ENCODE measurements at places on chromosomes 3 and 15. TPM values are rescaled to one million over a fixed set of nuclear protein-coding genes. Genes with fewer than 3 reads are reported as not detected.

- DNase-seq: no peak
- no peaks in the 10 kb centered on the region for H3K36me3 ChIP-seq
- no peaks in the 10 kb centered on the region for H3K27me3 ChIP-seq
- no peak overlapping the region for H3K27ac ChIP-seq
Measured at GRCh38 chr3:150142936-150143335, 172.2 kb upstream of the PFN2 start.

DNA sequence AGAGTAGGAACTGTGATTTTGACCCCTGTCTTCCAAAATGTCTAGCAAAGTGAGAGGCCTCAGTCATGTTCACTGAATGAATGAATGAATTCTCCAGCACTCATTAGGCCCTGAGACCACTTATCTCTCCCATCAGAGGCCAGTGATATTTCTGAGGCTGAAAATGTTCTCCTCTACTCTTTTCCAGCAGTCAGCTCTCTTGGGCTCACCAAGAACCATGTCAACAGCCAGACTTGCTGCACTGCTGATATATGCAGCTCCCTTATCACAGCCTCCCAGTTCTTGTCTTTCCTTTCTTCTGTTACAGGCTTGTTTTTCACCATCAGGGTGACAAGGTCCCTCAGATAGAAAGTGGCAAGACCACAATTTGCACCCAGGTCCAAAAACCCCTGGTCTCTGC lies 28.7 kb upstream of the MFSD1 start:
- no peak overlapping the region for H3K27ac ChIP-seq
- no peak overlapping the region for H3K4me3 ChIP-seq
- no peak for DNase-seq
- no peaks in the 10 kb centered on the region for H3K4me1 ChIP-seq

DNA sequence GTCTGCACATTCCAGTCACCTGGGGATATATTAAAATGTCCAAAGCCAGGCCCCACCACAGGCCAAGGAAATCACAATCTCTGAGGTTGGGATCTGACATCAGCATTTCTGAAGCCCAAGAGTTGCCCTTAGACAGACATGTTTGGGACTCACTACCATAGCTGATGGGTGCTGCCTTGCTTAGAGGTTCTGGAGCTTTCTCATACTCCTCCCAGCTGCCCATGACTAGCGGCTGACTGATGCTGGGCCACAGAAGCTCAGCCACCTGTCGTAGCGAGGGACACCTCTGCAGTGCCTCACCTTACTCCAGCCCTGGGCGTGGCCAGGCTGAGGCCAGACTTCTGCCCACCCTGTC lies 58.8 kb upstream of the XCR1 start:
- no peaks in the 10 kb centered on the region for H3K36me3 ChIP-seq
- H3K4me1 ChIP-seq: no peaks in the 10 kb centered on the region
- H3K4me3 ChIP-seq: no peak overlapping the region
- H3K27me3 ChIP-seq: no peaks in the 10 kb centered on the region

GRCh38 chr3:178255315-178255714 lies 280.9 kb upstream of the KCNMB2 start:
- H3K4me1 ChIP-seq: no peaks in the 10 kb centered on the region
- H3K36me3 ChIP-seq: no peaks in the 10 kb centered on the region
- H3K27me3 ChIP-seq: no peaks in the 10 kb centered on the region

DNA sequence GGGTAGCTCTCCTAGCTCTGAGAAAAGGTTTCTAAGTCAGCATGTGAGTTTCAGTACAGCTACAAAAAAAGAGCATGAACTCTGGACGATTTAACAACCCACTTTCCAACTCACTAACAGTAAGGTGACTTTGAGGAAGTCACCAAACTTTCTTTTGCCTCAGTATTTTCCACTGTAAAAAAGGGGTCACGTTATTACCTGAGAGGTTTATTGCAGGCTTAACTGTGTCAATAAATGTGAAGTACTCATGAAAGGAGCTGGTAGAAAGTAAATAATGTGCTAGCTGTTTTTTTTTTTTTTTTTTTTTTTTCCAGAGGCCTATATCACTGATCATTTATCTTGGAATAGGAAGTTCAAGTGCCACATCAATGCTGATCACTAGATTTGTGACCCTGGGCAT lies 89.3 kb downstream of the PLSCR2 start:
- no peak overlapping the region for H3K27ac ChIP-seq
- no peaks in the 10 kb centered on the region for H3K4me1 ChIP-seq
- H3K4me3 ChIP-seq: no peak overlapping the region
- DNase-seq: no peak

DNA sequence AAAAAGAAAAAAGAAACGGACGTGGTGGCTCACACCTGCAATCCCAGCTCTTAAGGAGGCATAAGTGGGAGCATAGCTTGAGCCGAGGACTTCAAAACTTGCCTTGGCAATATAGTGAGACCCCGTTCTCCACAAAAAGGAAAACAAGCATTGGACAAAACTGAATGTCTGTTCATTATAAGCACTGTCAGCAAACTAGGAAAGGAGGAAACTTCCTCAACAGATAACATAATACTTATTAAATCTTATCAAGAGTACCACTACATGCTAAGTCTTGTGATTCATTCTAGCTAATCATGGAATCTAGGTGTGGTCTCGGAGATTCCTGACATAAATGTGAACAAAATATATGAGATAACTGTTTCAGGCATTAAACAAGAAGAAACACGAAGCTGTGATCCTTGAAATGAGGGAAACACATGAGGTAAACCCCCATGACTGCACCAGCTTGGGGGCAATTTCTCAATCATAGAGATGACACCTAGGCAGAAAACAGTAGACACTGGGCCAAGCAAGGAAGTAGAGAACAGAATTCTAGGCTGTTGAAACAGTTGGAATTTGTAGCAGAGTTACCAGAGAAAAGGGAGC lies 33.3 kb downstream of the TRPM7 start:
- no peak for DNase-seq
- H3K27ac ChIP-seq: no peak overlapping the region
- no peaks in the 10 kb centered on the region for H3K27me3 ChIP-seq
- H3K4me3 ChIP-seq: no peak overlapping the region
- peaks cover 68% of the 10 kb centered on the region for H3K36me3 ChIP-seq

GRCh38 chr3:111418391-111418790 lies 123.6 kb upstream of the CD96 start:
- no peaks in the 10 kb centered on the region for H3K4me1 ChIP-seq
- H3K36me3 ChIP-seq: no peaks in the 10 kb centered on the region
- no peak overlapping the region for H3K27ac ChIP-seq
- no peaks in the 10 kb centered on the region for H3K27me3 ChIP-seq
- no peak overlapping the region for H3K4me3 ChIP-seq

DNA sequence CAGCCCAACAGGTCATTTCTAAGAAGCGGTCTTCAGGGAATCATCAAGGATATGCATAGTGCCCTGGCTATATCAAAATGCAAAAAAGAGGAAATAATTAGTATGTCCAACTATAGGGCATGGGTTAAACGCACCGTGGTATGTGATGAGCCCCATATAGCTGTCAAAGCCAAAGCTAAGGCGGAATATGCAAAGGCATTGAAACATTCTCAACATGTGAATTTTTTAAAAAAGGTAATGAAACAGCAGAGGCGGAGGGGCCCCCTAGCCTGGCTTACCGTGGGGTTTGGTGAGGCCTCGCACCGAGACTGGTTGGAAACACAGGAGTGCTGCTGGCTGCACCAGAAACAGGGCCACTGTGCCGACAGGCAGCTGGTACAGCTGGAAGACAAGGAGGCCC lies 23.2 kb downstream of the PLXND1 start:
- DNase-seq: no peak
- peaks cover 2% of the 10 kb centered on the region for H3K36me3 ChIP-seq
- H3K27me3 ChIP-seq: no peaks in the 10 kb centered on the region
- no peak overlapping the region for H3K4me3 ChIP-seq
- H3K27ac ChIP-seq: no peak overlapping the region
- no peaks in the 10 kb centered on the region for H3K4me1 ChIP-seq

The GOLGA8J gene
- not detected for total RNA-seq

The FHIT gene
- total RNA-seq: 4.0 TPM

The ZBED2 gene
- not detected for total RNA-seq

The NLGN1 gene
- 5.5 TPM for total RNA-seq

The LRRC31 gene
- total RNA-seq: not detected

The PLAAT1 gene
- total RNA-seq: 5.6 TPM

The DENND4A gene
- total RNA-seq: 4.7 TPM
